CD4-positive, CD25-positive, alpha-beta regulatory T cell (primary cell): ENCODE measurements at places on chromosomes 7 and 10.

DNA sequence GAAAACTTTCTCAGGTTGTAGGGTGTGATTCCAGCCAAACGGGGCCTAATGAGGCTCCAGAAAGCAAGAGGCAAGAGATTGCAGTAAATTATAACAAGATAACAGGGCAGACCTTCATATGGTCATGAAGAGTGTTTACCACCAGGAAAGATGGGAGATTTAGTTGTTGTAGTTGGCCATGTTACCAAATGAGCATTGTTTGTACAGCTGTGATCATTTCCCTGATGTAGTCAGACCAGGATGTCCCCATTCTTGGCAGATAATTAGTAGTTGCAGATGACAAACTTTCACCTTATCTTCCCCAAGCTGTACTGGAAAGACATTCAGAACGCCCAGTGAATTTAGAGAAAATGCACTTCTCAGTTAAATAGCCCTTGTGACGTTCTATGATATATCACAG, 630.8 kb downstream of the ANKRD7 start:
- no peak overlapping the region for H3K27ac ChIP-seq
- no peaks in the 10 kb centered on the region for H3K4me1 ChIP-seq
- H3K27me3 ChIP-seq: no peaks in the 10 kb centered on the region
- H3K36me3 ChIP-seq: no peaks in the 10 kb centered on the region
- no peak for DNase-seq

DNA sequence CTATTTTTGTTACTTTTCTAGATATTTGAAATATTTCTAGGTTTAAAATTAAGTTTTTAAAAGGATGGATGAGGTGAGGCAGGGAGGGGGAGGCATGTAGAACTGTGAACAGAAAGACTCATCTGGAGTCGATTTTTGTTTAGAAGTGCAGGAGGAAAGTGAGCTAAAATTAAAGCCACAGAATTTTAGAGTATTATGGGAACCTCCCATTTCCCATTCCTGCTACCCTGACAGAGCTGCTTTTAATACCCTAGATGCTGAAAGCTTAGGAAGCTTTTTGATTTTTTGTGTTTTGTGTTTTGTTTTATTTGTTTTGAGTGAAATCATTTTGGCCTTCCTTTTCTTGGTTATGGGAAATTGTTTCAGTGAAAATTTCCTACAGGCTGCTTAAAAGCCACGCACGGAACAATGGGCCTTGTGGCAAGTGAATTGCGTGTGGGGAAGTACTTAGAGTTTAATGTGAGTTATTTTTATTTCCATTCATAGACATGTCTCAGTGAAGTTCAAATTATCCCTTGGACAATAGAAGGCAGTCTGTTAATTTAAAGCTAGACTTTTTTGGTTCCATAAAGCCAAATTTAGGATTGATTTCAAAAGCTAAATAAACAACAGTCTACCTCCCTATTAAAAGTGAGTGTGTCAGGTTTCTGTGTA, 102.0 kb upstream of the HDAC9 start:
- H3K4me3 ChIP-seq: no peak overlapping the region
- H3K27ac ChIP-seq: no peak overlapping the region
- no peak for DNase-seq
- no peaks in the 10 kb centered on the region for H3K4me1 ChIP-seq

- no peaks in the 10 kb centered on the region for H3K36me3 ChIP-seq
- peaks cover 7% of the 10 kb centered on the region for H3K4me1 ChIP-seq
- DNase-seq: no peak
- H3K4me3 ChIP-seq: no peak overlapping the region
Measured at GRCh38 chr10:3566627-3567026, 218.4 kb downstream of the KLF6 start.

GRCh38 chr10:47022311-47023131, 111.3 kb downstream of the PTPN20 start:
- no peak overlapping the region for H3K27ac ChIP-seq
- H3K4me1 ChIP-seq: no peaks in the 10 kb centered on the region
- H3K4me3 ChIP-seq: no peak overlapping the region
- no peak for DNase-seq
- no peaks in the 10 kb centered on the region for H3K36me3 ChIP-seq
